ENCODE measurements at places on chromosomes 1 and 21.
A peak's percentile ranks its signal among the peaks of the same experiment; 100 is the strongest.

- peak; percentile 59 for DNase-seq
Measured at GRCh38 chr1:200837931-200838571, 34.7 kb upstream of the GPR25 start.

GRCh38 chr1:26555550-26555981, 26.0 kb downstream of the RPS6KA1 start:
- DNase-seq: no peak

GRCh38 chr1:87243573-87243972, 85.1 kb upstream of the LMO4 start:
- DNase-seq: peak; percentile 75

GRCh38 chr1:44591381-44591780, 82.9 kb downstream of the TMEM53 start:
- DNase-seq: no peak

- no peak for DNase-seq
Measured at GRCh38 chr1:43383449-43383848, 6.2 kb downstream of the MED8 start.

- DNase-seq: no peak
Measured at GRCh38 chr1:56910441-56910985, 55.3 kb downstream of the C8B start.

- no peak for DNase-seq
Measured at GRCh38 chr21:38228537-38228936, 28.3 kb upstream of the KCNJ15 start.

DNA sequence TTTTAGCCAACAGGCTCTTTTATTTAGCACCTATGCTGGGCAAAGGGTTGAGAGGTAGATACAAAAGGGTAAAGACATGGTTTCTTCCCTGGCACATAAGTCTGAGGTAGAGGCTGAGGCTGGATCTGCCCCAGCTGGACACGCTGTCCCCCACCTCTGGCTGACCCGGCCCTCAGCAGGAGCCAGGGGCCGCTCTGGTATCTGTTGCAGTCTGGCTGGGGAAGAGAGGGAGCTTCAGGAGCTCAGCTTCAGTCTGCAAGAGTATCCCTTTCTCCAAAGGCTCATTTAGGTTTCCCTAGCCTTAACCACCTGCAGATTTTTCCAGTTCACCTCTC, 14.2 kb downstream of the BLACAT1 start:
- no peak for DNase-seq

DNA sequence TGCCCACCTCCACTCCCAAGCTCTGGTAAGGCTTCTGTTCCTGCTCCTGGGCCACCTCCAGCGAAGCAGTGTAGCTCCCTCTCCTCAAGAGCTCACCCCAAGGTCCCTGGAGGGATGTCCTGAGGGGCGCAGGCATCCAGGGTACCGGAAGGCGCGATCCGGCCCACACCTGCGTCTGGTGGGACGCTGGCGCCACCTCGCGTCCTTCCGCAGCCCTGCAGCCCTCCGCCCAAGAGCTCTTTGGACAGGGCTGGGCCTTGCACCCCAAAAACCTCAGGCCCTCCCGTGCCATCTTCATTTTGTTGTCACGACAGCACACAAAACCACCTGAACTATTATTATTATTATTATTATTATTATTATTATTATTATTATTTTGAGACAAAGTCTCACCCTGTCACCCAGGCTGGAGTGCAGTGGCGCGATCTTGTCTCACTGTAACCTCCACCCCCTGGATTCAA, 49.2 kb upstream of the PAX7 start:
- DNase-seq: no peak

GRCh38 chr1:200359610-200360163, 50.1 kb downstream of the ZNF281 start:
- peak; percentile 53 for DNase-seq

DNA sequence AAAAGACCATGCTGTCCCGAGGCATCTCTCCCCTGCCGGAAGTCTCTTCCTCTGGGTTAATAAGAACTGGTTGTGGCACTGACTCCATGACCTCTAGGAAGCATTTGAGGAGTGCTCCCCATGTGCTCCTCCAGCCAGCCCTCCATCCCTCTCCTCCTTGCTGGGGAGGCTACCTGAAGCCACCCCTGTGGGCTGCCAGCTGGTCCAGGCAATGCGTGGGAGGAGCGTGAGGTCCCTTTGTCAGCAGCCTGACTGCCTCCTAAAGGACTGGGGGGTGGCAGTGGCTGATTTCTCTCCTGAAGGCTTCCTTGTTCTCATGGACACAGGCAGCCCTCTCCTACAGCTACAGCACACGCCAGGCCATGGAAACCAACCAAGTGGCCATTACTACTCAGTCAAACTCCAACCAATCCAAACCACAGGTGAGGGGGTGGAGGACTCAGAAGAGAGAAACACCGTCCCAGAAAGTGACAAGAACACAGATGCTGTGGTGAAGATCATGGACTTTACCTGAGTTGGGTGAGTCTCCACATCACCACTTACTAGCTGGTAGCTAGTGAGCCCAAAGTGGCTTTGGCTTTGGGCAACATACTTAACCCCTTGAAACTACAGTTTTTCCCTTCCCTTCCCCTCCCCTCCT, 35.2 kb downstream of the NENF start:
- peak; percentile 18 for DNase-seq

GRCh38 chr1:210978974-210979354, 155.0 kb downstream of the KCNH1 start:
- DNase-seq: no peak

GRCh38 chr21:37396855-37397254, 30.3 kb downstream of the DYRK1A start:
- no peak for DNase-seq

GRCh38 chr1:42886800-42887199, 40.4 kb downstream of the ZNF691 start:
- DNase-seq: no peak
